GM23338 (cell line): ENCODE measurements at places on chromosomes 3 and 15. TPM values are rescaled to one million over a fixed set of nuclear protein-coding genes. Genes with fewer than 3 reads are reported as not detected.

DNA sequence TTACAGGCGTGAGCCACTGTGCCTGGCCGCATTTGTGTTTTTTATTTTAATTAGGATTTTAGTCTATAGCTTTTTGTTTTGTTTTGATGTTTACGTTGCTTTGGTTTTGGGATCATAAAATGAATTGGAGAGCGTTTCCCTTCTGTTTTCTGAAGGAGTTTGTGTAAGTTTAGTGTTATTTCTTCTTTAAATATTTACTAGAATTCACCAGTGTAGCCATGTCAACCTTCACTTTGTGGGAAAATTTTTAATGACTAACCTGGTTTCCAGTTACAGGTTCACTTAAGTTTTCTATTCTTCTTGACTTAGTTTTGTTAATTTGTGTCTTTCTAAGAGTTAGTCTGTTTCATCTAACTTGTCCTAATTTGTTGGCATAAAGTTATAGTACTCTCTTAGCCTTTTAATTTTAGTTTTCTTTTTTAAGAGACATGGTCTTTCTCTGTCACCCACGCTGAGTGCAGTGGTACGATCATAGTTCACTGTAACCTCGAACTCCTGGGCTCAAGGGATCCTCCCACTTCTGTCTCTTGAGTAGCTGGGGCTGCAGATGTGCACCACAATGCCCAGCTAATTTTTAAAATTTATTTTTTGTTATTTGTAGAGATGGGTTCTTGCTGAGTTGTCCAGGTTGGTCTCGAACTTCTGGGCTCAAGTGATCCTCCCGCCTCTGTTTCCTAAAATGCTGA, 61.0 kb downstream of the CHD2 start:
- H3K27ac ChIP-seq, result no peak overlapping the region
- no peak for DNase-seq
- H3K27me3 ChIP-seq, result no peaks in the 10 kb centered on the region
- no peaks in the 10 kb centered on the region for H3K4me1 ChIP-seq

DNA sequence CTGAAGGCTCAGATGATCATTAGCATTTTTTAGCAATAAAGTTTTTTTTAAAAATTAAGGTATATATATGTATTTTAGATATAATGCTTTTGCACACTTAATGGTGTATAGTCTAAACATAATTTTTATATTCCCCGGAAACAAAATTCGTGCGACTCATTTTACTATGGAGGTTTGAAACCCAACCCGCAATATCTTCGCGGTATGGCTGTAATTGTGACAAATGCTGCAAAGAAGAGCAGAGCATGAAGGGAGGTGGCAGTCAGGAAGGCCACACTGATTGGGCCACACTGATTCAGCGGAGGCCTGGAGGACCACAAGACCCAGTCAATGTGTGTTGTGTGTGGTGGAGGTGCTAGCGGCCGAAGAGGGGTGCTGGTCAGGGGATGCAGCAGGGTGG, 4.5 kb upstream of the CYP8B1 start:
- no peaks in the 10 kb centered on the region for H3K36me3 ChIP-seq
- H3K27me3 ChIP-seq, result no peaks in the 10 kb centered on the region
- DNase-seq, result peak; percentile 10
- no peak overlapping the region for H3K27ac ChIP-seq
- peak overlapping the region; percentile 76 for H3K4me3 ChIP-seq

DNA sequence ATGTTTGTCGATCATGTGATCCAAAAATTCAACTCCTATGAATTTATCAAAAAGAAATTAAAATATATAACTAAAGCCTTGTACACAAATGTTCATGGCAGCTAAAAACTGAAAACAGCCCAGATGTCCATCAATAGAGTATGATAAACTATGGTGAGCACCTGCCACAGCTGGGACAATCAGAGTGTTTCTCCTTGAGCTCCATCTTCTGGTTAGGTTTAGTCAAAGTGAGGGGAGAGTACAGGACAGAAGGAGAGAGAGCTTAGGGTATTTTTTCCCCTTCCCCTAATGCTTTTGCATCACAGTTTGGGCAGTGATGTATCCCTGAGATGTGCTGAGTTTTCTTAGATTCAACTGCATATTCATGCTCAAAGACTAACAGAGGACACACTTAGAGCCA, 65.5 kb downstream of the FSIP1 start:
- no peak overlapping the region for H3K27ac ChIP-seq
- H3K4me3 ChIP-seq, result no peak overlapping the region
- DNase-seq, result no peak
- H3K4me1 ChIP-seq, result no peaks in the 10 kb centered on the region

INTS14 gene
- total RNA-seq, result 37.7 and 56.0 TPM in 2 replicates

GRCh38 chr3:71011565-71012287, 571.8 kb downstream of the FOXP1 start:
- no peaks in the 10 kb centered on the region for H3K36me3 ChIP-seq
- no peak overlapping the region for H3K27ac ChIP-seq
- no peaks in the 10 kb centered on the region for H3K27me3 ChIP-seq
- H3K4me3 ChIP-seq, result no peak overlapping the region

- peak; percentile 8 for DNase-seq
- H3K36me3 ChIP-seq, result no peaks in the 10 kb centered on the region
- H3K27ac ChIP-seq, result no peak overlapping the region
- H3K27me3 ChIP-seq, result no peaks in the 10 kb centered on the region
- no peak overlapping the region for H3K4me3 ChIP-seq
Measured at GRCh38 chr15:95715906-95716656, 614.4 kb upstream of the NR2F2 start.

GRCh38 chr3:95228416-95228815, 1165.6 kb downstream of the NSUN3 start:
- no peaks in the 10 kb centered on the region for H3K27me3 ChIP-seq
- DNase-seq, result no peak
- no peak overlapping the region for H3K4me3 ChIP-seq

RTP1 gene
- total RNA-seq, result 4.4 and 5.9 TPM in 2 replicates

TPRG1 gene
- 0.35 and 1.7 TPM in 2 replicates for total RNA-seq

DNA sequence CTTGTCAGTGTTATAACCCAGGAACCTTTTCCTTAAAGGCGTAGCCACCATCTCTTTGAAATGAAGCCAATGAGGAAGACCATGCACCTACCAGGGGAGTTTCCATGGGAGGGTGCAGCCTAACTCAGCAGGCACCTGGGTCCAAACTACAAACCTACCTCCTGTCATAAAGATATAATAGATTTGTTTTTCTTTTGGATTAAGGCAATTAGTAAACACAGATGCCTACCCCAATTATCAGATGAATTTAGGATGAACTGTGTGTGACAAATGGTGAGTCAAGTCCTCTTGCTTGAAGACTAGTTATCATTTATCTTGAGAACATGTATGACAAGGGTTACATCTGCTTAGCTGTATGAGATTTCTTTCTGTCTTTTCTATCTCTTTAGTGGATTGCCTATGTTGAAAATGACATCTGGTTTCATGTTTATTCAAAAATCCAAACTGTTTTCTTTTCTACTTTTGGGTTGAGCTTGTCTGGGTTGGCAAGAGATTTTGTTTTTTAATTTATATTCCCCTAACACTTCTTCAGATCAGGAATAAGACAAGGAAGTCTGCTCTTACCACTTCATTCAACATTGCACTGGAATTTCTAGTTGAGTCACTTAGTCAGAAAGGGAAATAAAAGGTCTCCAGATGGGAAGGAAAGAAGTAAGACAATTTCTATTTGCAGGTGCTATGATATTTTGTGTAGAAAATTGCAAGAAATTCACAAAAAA, 149.9 kb downstream of the NEK10 start:
- no peak overlapping the region for H3K27ac ChIP-seq
- no peak for DNase-seq
- no peak overlapping the region for H3K4me3 ChIP-seq
- H3K27me3 ChIP-seq, result no peaks in the 10 kb centered on the region
- H3K4me1 ChIP-seq, result peaks cover 4% of the 10 kb centered on the region
- H3K36me3 ChIP-seq, result no peaks in the 10 kb centered on the region

DNA sequence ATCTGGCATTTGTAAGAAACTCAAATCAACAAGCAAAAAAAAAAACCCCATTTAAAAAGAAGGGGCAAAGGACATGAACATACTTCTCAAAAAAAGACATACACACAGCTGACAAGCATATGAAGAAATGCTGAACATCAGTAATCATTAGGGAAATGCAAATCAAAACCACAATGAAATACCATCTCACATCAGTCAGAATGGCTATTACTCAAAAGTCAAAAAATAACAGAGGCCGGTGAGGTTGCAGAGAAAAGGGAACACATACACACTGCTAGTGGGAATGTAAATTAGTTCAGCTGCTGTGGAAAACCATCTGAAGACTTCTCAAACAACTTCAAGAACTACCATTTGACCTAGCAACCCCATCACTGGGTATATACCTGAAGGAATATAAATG, 199.4 kb upstream of the THBS1 start:
- no peaks in the 10 kb centered on the region for H3K27me3 ChIP-seq
- no peak overlapping the region for H3K27ac ChIP-seq
- H3K4me3 ChIP-seq, result no peak overlapping the region
- DNase-seq, result no peak
- no peaks in the 10 kb centered on the region for H3K4me1 ChIP-seq

- H3K27ac ChIP-seq, result no peak overlapping the region
- no peaks in the 10 kb centered on the region for H3K27me3 ChIP-seq
- DNase-seq, result no peak
- no peak overlapping the region for H3K4me3 ChIP-seq
Measured at GRCh38 chr15:65244638-65245037, 33.4 kb upstream of the CILP start.

AADACL2 gene
- total RNA-seq, result not detected in 2 replicates

GRCh38 chr3:169394316-169394715, 269.2 kb downstream of the MECOM start:
- no peak overlapping the region for H3K4me3 ChIP-seq
- no peak overlapping the region for H3K27ac ChIP-seq
- H3K27me3 ChIP-seq, result no peaks in the 10 kb centered on the region
- DNase-seq, result no peak

TNFSF10 gene
- total RNA-seq, result not detected in 2 replicates

KLHDC8B gene
- 11.1 and 15.0 TPM in 2 replicates for total RNA-seq

GRCh38 chr15:63915873-63916771, 82.4 kb upstream of the HERC1 start:
- 0 out of 2 replicates have a peak overlapping the region, but pooled peaks have one; percentile 7 for H3K27ac ChIP-seq
- no peaks in the 10 kb centered on the region for H3K36me3 ChIP-seq
- peaks cover 17% of the 10 kb centered on the region; the same call in 1 of the 2 replicates for H3K4me1 ChIP-seq
- no peak overlapping the region; the same call in 1 of the 2 replicates for H3K4me3 ChIP-seq

DNA sequence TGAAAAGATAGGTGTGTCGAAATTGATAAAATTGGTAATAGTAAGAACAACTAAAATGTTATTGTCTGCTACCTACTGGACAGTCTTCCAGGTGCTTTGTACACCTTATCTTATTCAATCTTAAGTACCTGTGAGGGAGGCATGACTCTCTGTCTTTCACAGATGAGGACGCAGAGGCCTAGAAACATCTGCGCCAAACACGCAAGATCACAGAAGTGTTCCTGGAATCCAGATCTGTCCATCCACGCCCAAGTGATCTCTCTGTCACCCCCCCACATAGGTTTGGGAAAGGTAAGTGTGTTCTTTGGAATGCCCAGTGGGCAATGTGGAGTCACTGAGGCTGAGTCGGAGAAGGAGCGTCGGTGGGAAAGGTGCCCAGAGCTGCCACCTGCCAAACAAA, 34.4 kb upstream of the PTPRG start:
- H3K4me1 ChIP-seq, result peaks cover 8% of the 10 kb centered on the region
- H3K27me3 ChIP-seq, result no peaks in the 10 kb centered on the region
- no peak overlapping the region for H3K4me3 ChIP-seq

DNA sequence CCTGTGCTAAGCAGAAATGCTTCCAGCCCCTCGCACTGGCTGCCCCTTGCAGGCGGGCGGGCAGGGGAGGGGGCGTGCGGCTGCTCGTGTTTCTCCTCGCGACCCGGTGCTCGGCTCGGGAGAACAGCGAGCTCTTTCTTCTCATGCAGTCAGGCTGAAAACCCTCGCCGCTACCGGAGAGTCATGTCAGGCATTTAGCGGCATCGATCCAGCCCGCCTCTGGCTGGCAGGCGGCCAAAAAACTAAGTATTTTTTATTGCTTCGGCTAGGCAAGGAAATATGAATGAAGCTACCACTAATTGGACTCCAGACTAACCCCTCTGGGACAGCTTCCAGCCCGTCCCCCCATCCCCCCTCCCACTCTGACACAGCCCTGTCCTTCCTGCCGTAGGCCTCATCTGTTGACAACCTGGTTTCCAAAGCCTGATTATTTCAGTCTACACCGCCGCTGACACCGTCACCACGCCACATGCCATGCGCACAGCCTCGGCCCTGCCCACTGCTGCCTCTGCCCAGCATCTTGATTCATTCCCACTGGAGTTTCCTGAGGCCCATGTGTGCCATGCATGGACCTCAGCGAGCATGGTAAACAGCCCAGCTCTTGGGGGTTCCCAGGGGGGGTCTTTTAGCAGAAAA, 35.3 kb downstream of the TLE3 start:
- no peak for DNase-seq
- H3K4me3 ChIP-seq, result no peak overlapping the region
- no peaks in the 10 kb centered on the region for H3K27me3 ChIP-seq
- peaks cover 8% of the 10 kb centered on the region; the same call in 1 of the 2 replicates for H3K36me3 ChIP-seq
- no peak overlapping the region for H3K27ac ChIP-seq
- H3K4me1 ChIP-seq, result peaks cover 6% of the 10 kb centered on the region; the same call in 1 of the 2 replicates

ROBO2 gene
- 4.3 and 7.8 TPM in 2 replicates for total RNA-seq

TM6SF1 gene
- 0.80 and 1.8 TPM in 2 replicates for total RNA-seq

- no peaks in the 10 kb centered on the region for H3K27me3 ChIP-seq
- no peak overlapping the region for H3K4me3 ChIP-seq
- no peak overlapping the region for H3K27ac ChIP-seq
- no peak for DNase-seq
- H3K36me3 ChIP-seq, result no peaks in the 10 kb centered on the region
- no peaks in the 10 kb centered on the region for H3K4me1 ChIP-seq
Measured at GRCh38 chr3:27869152-27869551, 147.0 kb upstream of the EOMES start.

WDR93 gene
- total RNA-seq, result 0.14 TPM in 1 of 2 replicates, not detected in the other

DNA sequence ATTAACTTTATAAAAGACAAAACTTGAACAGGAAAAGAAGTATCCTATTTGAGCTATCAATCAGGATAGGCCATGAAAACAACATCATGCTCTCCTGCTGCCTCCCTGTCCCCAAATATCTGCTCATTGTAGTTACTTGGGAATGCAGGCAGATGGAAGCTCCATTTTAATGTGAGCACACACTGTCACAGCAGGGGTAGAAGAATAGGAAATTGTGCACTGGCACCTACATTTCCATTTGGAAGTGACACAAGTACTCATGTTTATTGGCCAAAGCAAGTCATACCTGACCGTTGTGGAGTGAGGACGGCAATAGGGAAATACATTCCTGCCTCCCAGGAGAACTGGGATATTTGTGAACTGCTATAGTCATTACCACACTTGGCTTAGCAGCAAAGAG, 52.4 kb downstream of the ASTE1 start:
- H3K4me3 ChIP-seq, result no peak overlapping the region
- no peaks in the 10 kb centered on the region for H3K27me3 ChIP-seq
- no peak for DNase-seq
- no peak overlapping the region for H3K27ac ChIP-seq
- H3K4me1 ChIP-seq, result peaks cover 4% of the 10 kb centered on the region

GRCh38 chr3:24315356-24315755, 179.3 kb downstream of the THRB start:
- no peak for DNase-seq
- no peaks in the 10 kb centered on the region for H3K27me3 ChIP-seq
- H3K4me3 ChIP-seq, result no peak overlapping the region
- H3K4me1 ChIP-seq, result no peaks in the 10 kb centered on the region
- H3K36me3 ChIP-seq, result no peaks in the 10 kb centered on the region
- H3K27ac ChIP-seq, result no peak overlapping the region

GRCh38 chr3:20837676-20838302, 651.8 kb upstream of the SGO1 start:
- no peak for DNase-seq
- H3K36me3 ChIP-seq, result no peaks in the 10 kb centered on the region
- no peak overlapping the region for H3K27ac ChIP-seq
- H3K27me3 ChIP-seq, result no peaks in the 10 kb centered on the region

- no peak overlapping the region for H3K4me3 ChIP-seq
- no peaks in the 10 kb centered on the region for H3K27me3 ChIP-seq
- no peak overlapping the region for H3K27ac ChIP-seq
- no peak for DNase-seq
- peaks cover 18% of the 10 kb centered on the region for H3K4me1 ChIP-seq
Measured at GRCh38 chr3:72434296-72434695, 413.9 kb downstream of the SHQ1 start.
